KG1 (cell line): ENCODE measurements at places on chromosomes 16 and 17.
A peak's percentile ranks its signal among the peaks of the same experiment; 100 is the strongest.

- DNase-seq = no peak
Observed at GRCh38 chr16:86775511-86775921, 197.2 kb downstream of the FOXL1 start.

GRCh38 chr17:19361944-19362276 is 613 bp downstream of the B9D1 start:
- DNase-seq = no peak

DNA sequence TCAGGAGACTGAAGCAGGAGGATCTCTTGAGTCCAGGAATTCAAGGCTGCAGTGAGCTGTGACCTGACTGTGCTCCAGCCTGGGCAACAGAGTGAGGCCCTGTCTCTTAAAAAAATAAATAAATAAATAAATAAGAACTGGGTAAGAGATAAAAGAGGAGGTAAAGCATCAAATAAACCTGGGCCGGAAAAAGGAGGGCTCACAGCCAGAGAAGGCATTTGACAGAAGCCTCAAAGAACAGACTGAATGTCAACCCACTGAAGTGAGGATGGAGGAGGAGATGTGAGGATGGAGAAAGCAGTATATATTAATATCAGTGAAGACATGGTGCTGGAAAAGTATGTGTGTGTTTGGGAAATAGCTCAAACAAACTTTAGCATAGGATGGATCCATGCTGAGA is 6.1 kb downstream of the NOG start:
- DNase-seq = no peak

DNA sequence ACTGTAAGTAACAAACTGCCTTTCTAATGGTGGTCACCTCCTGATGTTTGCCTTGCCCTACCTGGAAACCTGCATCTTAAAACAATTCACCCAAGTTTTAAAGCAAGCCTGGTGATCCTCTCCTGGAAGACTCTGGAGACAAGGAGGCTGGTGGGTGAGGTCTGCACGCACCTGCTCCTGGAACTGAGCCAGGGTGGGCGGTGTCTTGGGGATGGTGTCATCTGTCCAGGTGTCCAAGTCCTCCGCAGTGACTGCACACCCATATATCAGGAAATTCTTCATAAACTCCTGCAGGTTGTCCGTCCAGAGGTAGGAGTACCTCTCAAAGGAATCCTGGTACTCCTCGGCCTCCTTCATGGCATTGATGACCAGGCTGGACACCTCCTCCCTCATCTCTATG is 44.9 kb downstream of the DNAH17 start:
- DNase-seq = no peak

DNA sequence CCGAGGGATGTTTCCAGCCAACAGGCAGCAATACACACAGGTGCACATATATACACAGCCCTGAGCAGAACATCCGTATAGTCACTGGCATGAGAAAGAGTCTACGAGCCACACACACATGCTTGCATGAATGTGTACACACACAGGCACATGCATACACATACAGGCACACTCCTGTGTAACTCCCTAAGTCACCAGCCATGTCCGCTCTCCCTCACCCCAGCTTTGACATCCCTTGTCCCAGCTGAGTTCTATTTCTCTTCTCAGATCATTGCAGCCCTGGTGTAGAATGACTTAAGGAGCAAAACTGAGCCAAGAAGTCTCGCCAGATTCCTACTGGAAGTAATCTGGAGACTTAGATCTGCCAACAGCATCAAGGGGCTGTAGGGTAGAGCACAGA is 13.1 kb downstream of the CDRT4 start:
- DNase-seq = no peak

- DNase-seq = no peak
Observed at GRCh38 chr16:64964126-64964540, 157.7 kb downstream of the CDH11 start.

DNA sequence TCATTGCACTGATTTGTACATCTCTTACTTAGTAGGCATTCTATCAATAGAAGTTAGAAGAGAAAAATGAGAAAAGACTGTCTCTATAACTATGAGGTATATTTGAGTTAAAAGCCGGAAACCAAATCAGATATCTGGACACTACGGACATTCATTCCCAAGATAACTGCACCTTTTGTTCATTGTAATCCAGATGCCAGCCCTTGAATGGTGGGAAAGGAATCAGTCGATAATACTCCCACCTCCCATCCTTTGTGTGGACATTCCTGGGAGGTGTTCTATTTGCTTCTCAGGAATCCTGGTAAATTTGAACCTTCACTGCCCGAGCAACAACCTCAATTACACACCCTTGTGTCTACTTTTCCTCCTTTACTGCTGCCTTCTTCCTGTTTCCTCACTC is 225.2 kb downstream of the CHD9NB start:
- DNase-seq = no peak

DNA sequence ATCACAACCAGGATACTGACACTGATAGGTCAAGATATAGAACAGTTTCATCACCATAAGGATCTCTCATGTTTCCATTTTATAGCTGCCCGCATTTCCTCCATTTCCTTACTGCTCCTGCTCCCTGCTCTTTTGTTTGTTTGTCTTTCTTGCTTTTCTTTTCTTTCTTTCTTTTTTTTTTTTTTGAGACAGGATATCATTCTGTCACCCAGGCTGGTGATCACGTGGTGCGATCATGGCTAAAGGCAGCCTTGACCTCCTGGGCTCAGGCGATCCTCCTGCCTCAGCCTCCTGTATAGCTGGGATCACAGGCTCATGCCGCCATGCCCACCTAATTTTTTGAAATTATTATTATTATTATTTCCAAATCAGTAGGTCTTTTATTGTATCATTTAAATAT is 31.7 kb downstream of the PRAC1 start:
- no peak for DNase-seq

DNA sequence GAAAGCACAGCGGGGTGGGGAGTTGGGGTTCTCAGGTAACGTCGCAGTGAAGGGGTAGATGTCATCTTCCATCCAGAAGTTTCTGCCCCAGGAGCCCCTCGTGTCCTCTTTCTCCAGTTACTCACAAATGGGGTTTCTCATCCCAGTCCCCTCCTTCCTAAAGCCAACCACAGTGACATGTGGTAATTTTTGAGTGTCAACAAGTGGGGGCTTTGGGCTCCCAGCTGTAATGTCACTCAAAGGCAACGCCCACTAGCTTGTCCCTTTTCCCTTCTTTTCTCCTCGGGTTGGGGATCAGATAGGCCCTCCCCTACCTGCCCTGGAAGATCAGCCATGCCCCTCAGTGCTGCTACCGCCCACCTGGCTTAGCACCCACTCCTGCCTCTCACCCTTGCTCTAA is 14.4 kb downstream of the IRX5 start:
- DNase-seq = no peak

DNA sequence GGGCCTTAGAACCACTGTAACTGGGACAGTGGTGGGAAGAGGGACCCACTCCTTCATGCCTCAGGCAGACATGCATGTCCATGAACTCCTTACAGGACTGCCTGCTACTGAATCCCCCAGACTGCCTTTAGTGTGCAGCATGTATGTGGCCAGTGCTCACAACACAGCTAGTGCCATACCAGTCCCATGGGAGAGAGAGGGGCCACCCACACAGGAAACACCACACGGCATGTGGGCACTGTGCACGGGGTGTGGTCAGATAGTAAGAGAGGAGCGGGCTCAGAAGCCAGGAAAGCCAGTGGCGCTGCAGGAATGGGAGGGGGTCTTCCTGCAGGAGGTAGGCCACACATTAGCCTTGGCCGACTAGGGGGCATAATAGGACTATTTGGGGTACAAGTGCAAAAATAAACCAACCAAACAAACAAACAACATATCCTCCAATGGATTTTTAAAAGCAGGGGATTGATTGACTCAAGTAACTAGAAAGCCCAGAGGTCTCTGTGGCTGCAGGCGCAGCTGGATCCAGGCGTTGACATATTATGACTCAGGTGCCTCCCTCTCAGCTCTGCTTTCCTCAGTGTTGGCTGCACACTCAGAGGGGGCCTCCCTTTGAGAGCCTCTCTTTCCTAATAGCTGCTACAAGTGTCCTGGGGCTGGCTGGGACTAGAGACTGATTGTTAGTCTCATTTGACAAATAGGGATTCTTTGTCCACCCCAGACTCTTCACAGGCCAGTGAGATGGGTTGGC is 104.4 kb downstream of the AMFR start:
- no peak for DNase-seq

DNA sequence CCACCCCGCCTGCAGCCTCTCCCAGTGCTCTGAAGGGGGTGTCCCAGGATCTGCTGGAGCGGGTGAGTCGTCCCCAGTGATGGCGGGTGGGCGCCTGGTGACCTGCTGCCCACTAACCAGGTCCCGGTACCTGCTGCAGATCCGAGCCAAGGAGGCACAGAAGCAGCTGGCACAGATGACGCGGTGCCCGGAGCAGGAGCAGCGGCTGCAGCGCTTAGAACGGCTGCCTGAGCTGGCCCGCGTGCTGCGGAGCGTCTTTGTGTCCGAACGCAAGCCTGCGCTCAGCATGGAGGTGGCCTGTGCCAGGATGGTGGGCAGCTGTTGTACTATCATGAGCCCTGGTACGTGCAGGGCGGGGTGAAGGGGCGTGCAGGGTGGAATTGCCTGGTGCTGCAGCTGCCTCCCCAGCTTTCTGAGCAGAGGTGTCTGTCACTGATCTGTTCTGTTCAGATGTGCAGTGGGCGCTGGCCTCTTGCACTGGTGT is 3.6 kb downstream of the CDT1 start:
- DNase-seq = no peak

- DNase-seq = no peak
Observed at GRCh38 chr17:77365584-77366186, 224.9 kb downstream of the SEC14L1 start.

DNA sequence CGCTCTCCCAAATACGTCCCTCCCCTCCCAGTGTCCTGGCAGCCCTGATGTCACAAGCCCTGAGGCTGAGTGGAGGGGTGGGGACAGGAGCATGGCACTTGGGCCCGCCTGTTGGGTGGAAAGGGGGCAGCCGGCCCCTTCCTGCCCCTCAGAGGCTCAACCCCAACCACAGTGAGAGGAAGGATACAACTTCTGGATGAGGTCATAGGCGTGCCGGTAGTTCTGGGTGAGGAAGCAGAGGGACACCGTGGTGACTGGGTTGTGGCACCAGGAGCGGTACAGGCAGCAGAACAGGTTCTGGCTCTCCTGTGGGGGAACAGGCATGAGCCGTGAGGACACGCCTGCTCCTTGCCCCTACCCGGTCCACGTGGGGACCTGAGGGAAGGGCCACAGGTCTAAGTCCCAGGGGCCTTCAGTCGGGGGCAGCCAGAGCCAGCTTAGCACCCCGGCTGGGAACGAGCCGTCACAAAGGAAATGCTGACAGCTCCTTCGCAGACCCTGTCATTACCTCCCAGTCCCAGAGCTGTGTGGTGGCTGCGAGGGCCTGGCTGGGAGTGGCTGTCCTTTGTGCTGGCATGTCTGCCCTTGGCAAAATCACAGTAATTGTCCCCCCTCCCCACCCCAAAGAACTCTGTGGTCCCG is 11.2 kb upstream of the MTSS2 start:
- DNase-seq = peak; percentile 34
